GM20000 (cell line): ENCODE measurements at places on chromosomes 3 and 15.

DNA sequence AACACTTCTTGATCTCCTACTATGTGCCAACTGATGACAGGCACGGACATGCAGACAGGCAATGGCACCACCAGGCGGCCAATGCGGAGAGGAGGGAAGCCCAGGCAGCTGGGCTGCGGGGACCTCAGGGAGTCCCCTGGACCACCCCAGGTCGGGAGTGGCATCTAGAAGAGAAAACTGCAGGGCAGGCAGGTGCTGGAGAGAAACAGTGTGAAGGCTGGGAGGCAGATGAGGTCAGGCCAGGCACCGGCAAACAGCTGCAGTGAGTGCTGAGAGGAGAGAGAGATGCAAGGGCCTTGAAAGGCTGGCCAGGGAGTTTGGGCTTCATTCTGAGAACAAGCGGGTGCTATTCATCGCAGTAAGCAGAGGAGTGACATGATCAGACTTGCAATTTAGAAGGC is 29.1 kb downstream of the SLC6A1 start:
- no peak for DNase-seq

GRCh38 chr15:89379818-89380217 is 45.2 kb upstream of the POLG start:
- DNase-seq, result no peak

DNA sequence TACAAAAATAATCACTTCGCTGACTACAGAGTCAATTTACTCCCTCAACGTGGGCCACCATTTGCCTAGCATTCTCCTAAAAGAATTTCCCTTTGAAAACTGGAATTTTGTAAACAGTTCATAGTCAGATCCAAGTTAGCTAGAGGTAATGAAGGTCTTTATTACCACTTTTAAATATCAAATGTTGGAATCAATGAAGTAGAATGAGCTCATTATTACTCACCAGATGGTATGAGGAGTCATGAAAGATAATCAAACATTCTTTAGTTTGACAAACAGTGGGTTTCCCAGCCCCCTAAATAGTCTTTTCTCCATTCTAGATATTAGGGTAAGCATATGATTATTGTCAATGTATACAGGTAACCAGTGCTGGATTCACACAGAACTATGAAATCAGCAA is 455.7 kb upstream of the THBS1 start:
- DNase-seq, result no peak

GRCh38 chr15:70507772-70508371 is 255.5 kb downstream of the UACA start:
- no peak for DNase-seq

GRCh38 chr3:194315965-194316361 is 35.2 kb downstream of the CPN2 start:
- DNase-seq, result no peak

DNA sequence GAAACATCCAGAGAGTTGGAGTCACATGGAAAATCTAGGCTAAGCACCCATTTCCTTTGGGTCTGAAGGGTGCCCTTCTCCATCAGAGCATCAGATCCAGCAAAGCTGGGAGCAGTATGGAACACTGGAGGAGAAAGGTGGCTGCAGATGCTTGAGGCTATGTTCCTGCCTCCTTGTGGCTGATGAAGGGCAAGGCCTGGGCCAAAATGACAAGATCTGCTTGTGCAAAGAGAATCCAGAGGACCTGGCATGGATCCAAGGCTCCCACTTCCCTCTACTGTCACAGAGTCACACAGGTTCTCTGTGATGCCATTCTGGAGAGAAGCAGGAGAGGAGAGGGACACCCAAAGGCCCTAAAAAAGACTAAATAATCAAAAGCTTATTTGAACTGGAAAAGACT is 9.2 kb upstream of the ATP8B4 start:
- DNase-seq, result no peak

DNA sequence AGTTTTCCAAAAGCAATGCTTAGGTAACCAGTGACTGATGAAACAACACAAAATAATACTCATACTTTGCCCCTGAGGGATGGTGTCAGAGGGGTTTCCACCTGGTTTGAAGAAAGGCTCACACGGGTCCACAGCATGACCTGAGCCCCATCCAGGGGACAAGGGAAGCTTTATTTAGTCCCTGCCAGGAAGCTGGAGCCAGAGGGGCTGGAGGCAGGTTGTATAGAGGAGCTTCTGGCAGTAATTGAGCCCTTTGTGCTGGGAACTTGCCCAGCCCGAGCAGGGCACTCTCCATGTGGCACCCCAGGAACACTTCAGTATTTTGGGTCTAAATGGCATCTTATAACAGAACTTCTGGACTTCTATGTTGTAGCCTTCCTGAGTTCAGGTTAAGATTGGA is 39.2 kb upstream of the EPHB1 start:
- DNase-seq, result no peak

GRCh38 chr3:171345107-171345843 is 114.9 kb downstream of the TNIK start:
- no peak for DNase-seq

DNA sequence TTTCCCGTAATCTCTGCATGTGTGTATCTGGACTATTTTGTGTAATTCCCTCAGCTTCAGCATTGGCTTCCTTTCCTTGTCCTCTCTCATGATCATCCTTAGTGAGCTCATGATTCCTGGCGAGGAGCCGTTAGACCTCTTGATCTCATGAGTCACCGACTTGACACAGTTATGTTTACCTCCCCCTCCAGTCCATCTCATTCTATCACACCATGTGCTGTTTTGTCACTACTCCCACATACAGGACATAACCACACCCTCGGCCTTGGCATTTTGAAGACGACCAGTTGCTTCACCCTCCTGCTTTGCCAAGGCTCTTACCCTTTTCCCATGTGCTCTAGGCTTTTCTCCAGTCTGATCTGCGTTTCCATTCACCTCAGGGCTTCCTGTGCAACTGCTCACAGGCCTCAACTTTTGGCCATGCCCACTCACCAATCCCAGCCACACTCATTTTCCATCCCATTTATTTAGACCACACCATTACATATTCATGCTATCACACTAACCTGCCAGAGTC is 41.5 kb downstream of the CP start:
- DNase-seq, result no peak

GRCh38 chr3:42799376-42799775 is 4.9 kb downstream of the HIGD1A start:
- DNase-seq, result no peak
